Sigmoid colon (tissue), 7 donors: ENCODE measurements at places on chromosomes 3 and 15. TPM values are rescaled to one million over a fixed set of nuclear protein-coding genes. Genes with fewer than 3 reads are reported as not detected.

The INO80 gene
- 17.1 TPM for total RNA-seq

The PARP14 gene
- 41.7 TPM for total RNA-seq

The KLHL6 gene
- 2.0 TPM for total RNA-seq

The TF gene
- 5.8 TPM for total RNA-seq

The XCR1 gene
- total RNA-seq: under 0.01 TPM

DNA sequence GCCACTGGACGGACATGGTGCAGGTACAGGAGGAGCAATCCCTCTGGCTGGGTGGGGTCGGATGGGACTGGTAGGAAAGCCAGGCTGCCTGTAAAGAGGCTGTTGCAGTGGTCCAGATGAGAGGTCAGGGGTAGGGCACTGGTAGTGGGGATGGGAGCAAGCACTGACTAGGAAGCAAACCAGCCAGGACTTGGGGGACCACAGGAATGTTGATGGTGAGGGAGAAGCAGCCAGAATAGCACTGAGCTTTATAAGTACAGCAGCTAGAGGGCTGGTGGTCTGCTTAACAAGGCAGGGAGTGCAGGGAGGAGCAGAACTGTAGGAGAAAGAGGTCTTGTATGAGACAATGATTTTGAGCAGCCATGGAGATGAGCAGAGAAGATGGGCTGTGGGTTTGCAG lies 38.7 kb upstream of the PTPN23 start:
- no peak overlapping the region for H3K4me3 ChIP-seq
- H3K27me3 ChIP-seq: no peaks in the 10 kb centered on the region
- H3K4me1 ChIP-seq: no peaks in the 10 kb centered on the region
- DNase-seq: peak; percentile 43

GRCh38 chr3:8506571-8507061 lies 5.0 kb downstream of the LMCD1 start:
- H3K4me3 ChIP-seq: no peak overlapping the region
- no peaks in the 10 kb centered on the region for H3K4me1 ChIP-seq
- no peak overlapping the region for H3K27ac ChIP-seq
- no peak for DNase-seq
- H3K36me3 ChIP-seq: no peaks in the 10 kb centered on the region

GRCh38 chr15:71191296-71191695 lies 76.0 kb downstream of the THSD4 start:
- H3K4me3 ChIP-seq: no peak overlapping the region
- no peak for DNase-seq
- no peaks in the 10 kb centered on the region for H3K4me1 ChIP-seq
- no peak overlapping the region for H3K27ac ChIP-seq
- H3K27me3 ChIP-seq: no peaks in the 10 kb centered on the region
- no peaks in the 10 kb centered on the region for H3K36me3 ChIP-seq

- no peaks in the 10 kb centered on the region for H3K4me1 ChIP-seq
- H3K27me3 ChIP-seq: no peaks in the 10 kb centered on the region
- H3K27ac ChIP-seq: no peak overlapping the region
- no peak overlapping the region for H3K4me3 ChIP-seq
- no peak for DNase-seq
Observed at GRCh38 chr3:181541414-181541813, 170.3 kb upstream of the SOX2 start.

GRCh38 chr3:17798000-17798399 lies 55.6 kb upstream of the TBC1D5 start:
- H3K27ac ChIP-seq: no peak overlapping the region
- DNase-seq: no peak
- H3K4me3 ChIP-seq: no peak overlapping the region
- H3K36me3 ChIP-seq: no peaks in the 10 kb centered on the region
- no peaks in the 10 kb centered on the region for H3K27me3 ChIP-seq

- no peaks in the 10 kb centered on the region for H3K36me3 ChIP-seq
- H3K4me3 ChIP-seq: no peak overlapping the region
- no peak overlapping the region for H3K27ac ChIP-seq
- H3K4me1 ChIP-seq: no peaks in the 10 kb centered on the region
- no peaks in the 10 kb centered on the region for H3K27me3 ChIP-seq
Observed at GRCh38 chr3:17954801-17955200, 212.4 kb upstream of the TBC1D5 start.

DNA sequence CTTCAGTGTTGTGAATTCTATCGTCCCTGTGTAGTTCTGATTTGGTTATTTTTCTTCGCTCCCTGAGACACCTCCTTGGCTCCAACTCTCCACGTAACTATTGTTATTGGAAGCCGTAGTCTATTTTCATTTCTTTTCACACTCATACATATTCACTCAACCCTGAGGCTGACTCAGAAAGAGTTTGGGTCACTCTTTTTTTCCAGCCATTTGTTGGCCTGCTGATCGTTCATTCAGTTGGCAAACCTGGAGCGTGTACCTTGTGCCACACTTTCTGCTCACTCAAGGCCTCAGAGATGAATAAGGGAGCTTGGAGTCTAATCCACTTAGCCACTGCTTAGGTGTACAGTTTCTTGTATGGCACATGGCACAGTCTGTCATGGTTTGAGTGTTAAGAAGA lies 22.4 kb downstream of the GYG1 start:
- H3K27ac ChIP-seq: no peak overlapping the region
- no peak overlapping the region for H3K4me3 ChIP-seq
- no peaks in the 10 kb centered on the region for H3K27me3 ChIP-seq
- peaks cover 65% of the 10 kb centered on the region for H3K4me1 ChIP-seq
- H3K36me3 ChIP-seq: peaks cover 28% of the 10 kb centered on the region

- H3K27ac ChIP-seq: no peak overlapping the region
- no peaks in the 10 kb centered on the region for H3K36me3 ChIP-seq
- H3K4me3 ChIP-seq: no peak overlapping the region
- H3K4me1 ChIP-seq: peaks cover 5% of the 10 kb centered on the region
- DNase-seq: peak; percentile 82
Observed at GRCh38 chr3:124565013-124565412, 165.2 kb upstream of the UMPS start.

GRCh38 chr15:93929375-93930094 lies 301.8 kb upstream of the MCTP2 start:
- H3K4me3 ChIP-seq: no peak overlapping the region
- no peaks in the 10 kb centered on the region for H3K27me3 ChIP-seq
- no peak overlapping the region for H3K27ac ChIP-seq
- DNase-seq: peak; percentile 89

DNA sequence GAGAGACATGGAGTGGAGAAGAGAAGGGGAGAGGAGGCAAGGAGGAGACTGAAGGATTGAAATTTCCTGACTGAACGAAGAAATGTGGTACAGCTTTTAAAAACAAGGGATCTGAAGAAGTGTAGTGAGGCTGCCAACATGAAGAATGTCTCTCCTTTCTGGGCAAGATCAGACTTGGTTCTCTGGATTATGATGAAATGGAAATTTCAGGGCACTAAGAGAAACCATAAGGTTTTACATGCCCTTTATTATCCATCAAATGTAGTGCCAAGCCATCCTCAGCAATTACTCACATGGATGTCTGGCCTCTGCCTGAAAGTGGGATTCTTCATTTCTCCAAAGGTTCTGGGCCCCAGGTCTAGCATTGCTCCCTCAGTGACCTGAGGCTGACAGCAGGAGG lies 77.6 kb upstream of the CCDC80 start:
- no peaks in the 10 kb centered on the region for H3K36me3 ChIP-seq
- no peak overlapping the region for H3K27ac ChIP-seq
- DNase-seq: no peak
- H3K27me3 ChIP-seq: no peaks in the 10 kb centered on the region
- no peak overlapping the region for H3K4me3 ChIP-seq

DNA sequence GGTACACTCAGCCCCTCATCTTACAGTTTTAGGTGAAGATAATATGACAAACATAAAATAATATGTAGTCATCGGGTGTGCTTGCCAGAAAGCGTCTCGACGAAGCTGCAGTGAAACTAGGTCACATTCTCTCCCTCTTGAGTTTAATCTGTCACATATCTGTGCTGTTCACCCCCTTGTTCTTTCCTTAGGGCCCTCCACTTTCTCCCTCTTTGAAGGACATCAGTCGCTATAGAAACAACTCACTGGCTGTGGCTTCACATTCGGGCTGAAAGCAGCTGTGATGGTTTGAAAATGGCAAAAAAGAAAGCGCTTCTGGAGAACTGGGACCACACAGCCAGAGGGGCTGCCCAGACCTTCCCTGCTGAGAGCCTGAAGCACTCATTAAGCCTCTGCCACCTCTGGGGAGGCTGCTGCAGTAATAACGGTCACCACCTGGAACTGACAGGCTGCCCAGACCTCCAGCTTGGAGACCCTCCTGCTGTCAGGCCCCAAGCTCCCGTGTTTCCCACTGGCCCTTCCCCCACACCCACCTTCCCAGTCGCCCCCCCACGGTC lies 50.3 kb downstream of the ABTB1 start:
- DNase-seq: no peak
- no peaks in the 10 kb centered on the region for H3K36me3 ChIP-seq
- H3K4me1 ChIP-seq: peaks cover 44% of the 10 kb centered on the region
- H3K4me3 ChIP-seq: peak overlapping the region; percentile 11
- H3K27me3 ChIP-seq: no peaks in the 10 kb centered on the region

- H3K4me1 ChIP-seq: no peaks in the 10 kb centered on the region
- no peak overlapping the region for H3K4me3 ChIP-seq
- peak; percentile 72 for DNase-seq
- no peak overlapping the region for H3K27ac ChIP-seq
- H3K36me3 ChIP-seq: no peaks in the 10 kb centered on the region
Observed at GRCh38 chr15:43230640-43231115, 9.9 kb upstream of the EPB42 start.

DNA sequence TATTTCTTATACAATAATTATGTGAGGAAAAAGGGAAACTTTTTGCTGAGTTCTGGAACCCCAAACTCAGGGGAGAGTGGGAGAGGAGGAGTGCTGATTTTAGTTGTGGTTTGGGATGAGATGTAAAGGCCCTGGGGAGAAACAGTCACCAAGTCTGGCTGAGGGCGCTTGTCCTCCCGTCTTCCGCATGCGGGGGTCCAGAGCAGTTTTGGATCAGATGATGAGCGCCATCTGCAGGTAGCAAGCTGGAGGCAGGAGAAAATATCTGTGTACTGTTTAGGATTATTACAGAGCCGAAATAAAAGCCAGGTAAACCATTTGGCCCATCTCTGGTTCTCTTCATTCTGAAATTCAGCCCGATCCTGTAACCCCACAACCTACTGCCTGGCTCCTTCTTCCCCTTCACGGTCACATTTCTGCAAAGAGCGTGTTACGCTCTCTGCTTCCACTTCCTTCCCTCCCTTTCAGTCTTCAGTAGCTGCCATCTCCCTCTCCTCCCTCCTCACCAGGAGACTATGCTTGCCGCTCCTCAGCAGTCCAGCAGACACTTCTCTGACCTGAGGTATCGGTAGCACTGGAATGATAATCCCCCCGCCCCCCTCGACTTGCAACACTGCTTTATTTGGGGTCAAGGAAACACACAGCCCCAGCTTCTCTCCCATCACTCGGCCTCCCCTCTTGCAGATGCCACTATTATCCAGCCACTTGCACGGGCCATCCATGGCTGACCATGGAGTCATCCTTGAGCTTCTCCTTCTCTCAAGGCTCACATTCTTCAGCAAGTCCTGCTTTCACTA lies 1.4 kb upstream of the PARP14 start:
- no peaks in the 10 kb centered on the region for H3K4me1 ChIP-seq
- peak overlapping the region; percentile 69 for H3K4me3 ChIP-seq
- H3K27me3 ChIP-seq: no peaks in the 10 kb centered on the region
- peak; percentile 93 for DNase-seq

- H3K27ac ChIP-seq: no peak overlapping the region
- H3K36me3 ChIP-seq: no peaks in the 10 kb centered on the region
- H3K27me3 ChIP-seq: no peaks in the 10 kb centered on the region
- DNase-seq: no peak
Observed at GRCh38 chr3:184651904-184652303, 60.0 kb downstream of the MAGEF1 start.

DNA sequence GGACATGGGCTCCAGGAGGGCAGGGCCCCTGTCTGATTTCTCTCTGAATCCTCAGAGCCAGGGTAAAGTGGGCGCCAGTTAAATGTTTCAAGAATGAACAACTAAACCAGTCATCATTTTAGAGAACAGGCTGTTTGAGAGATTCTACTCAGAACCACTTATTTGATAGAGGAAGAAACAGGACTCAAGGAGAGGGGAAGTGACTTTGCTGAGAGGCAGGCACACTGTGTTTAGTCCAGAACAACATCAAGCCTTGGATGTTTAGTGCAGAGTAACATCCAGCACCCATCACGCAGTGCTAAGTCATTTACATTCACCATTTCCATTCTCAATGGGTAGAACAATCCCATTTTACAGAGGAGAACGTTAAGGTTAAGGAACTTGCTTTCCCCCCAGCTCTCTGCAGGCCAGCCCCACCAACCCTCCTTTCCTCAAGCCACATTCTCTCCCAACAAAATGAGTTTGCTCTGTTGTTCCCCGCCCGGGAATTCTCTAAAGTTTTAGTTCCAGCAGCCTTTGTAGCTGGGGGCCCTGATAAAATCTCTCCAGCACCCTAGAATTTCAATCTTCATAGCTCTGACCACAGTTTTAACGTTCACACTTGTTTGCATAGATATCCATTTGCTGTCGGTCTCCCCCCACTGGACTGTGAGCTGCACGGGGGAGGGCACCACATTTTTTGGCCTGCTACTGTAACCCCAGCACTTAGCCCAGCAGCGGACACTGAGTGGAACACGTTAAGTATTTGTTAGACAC lies 962 bp downstream of the NMNAT3 start:
- H3K27ac ChIP-seq: no peak overlapping the region
- H3K36me3 ChIP-seq: no peaks in the 10 kb centered on the region
- H3K4me1 ChIP-seq: peaks cover 21% of the 10 kb centered on the region
- no peaks in the 10 kb centered on the region for H3K27me3 ChIP-seq
- DNase-seq: no peak

DNA sequence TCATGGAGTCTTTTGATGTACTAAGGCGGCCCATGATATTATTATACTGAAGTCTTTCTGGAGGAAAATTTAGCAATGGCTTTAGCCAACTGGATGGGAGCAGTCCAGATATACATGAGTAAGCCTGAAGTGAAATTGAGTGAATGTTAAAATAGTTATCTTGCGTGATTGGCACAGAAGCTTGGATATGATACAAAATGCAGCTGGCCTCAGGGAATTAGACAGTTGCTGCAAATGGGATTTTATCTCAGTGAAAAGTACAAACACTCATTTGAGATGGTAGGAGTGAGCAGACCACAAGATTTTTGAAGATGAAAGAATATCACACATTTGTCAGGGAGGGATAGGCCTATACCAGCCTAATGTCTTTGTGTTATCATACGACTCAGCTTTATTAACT lies 8.9 kb downstream of the LMOD3 start:
- H3K27me3 ChIP-seq: no peaks in the 10 kb centered on the region
- no peak overlapping the region for H3K27ac ChIP-seq
- no peaks in the 10 kb centered on the region for H3K36me3 ChIP-seq
- H3K4me1 ChIP-seq: no peaks in the 10 kb centered on the region
